ENCODE measurements at places on chromosomes 5 and 9.

- no peak for DNase-seq
Measured at GRCh38 chr9:17137566-17137965, 2.7 kb downstream of the CNTLN start.

DNA sequence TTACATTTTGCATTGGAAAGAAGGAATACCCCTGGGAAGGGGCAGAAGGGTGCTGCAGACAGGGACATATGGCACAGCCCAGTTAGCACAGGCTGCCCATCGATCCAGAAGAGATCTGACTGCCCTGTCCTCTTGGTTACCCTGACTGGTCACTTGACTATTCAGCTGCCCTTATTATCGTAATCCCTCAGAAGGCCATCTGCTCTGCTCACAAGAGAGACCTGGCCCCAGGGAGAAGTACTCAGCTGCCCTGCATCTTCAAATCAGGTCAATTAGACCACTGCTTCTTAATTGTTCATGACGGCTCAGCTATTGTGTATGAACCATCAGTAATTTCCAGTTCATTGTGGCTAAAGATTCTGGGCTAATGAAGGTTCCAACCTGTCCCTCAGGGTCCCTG, 345.0 kb downstream of the TLE1 start:
- no peak for DNase-seq

DNA sequence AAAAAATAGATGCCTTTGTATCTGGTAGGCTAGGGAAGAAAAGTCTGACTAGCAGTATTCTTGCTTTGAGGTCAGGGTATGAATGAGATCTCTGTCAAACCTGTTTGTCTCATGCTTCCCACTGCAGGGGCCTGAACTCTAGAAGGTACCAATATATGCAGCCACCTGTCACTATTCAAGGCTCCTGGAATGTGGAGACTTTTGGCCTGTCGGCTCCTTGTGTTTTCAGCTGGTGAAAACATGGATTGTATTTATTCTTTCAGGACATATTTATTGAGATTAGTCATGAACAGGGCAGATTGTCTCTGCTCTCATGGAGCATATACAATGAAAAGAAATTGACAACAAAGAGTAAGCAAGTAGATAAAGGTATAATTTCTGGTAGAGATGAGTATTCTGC, 255.8 kb downstream of the ARHGAP26 start:
- no peak for DNase-seq

DNA sequence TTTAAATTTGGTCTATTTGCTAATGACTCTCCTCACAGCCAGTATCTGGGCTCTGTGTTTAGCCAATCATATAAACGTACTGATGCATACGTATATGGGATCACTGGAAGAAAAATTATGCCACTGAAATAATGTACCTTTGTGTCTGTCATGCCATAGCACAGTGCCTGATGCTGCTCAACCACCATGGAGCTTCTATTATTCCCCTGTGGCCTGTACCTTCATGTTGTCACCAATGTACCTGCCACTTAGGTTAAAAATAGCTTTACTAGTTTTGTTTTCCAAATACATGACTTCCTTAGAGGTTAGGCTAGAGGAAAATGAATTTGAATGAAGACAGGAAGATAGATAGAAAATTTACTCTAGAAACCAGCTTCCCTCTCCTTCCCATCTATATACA, 34.6 kb downstream of the HACD4 start:
- no peak for DNase-seq

- DNase-seq = no peak
Measured at GRCh38 chr5:82387001-82387818, 109.1 kb upstream of the RPS23 start.

GRCh38 chr9:130780415-130780814, 54.6 kb upstream of the ABL1 start:
- DNase-seq = no peak
